ENCODE measurements at places on chromosomes 13 and 19.

- DNase-seq: no peak
Measured at GRCh38 chr13:75364131-75364713, 117.7 kb downstream of the TBC1D4 start.

GRCh38 chr19:38990949-38991697, 15.6 kb upstream of the FBXO17 start:
- no peak for DNase-seq

DNA sequence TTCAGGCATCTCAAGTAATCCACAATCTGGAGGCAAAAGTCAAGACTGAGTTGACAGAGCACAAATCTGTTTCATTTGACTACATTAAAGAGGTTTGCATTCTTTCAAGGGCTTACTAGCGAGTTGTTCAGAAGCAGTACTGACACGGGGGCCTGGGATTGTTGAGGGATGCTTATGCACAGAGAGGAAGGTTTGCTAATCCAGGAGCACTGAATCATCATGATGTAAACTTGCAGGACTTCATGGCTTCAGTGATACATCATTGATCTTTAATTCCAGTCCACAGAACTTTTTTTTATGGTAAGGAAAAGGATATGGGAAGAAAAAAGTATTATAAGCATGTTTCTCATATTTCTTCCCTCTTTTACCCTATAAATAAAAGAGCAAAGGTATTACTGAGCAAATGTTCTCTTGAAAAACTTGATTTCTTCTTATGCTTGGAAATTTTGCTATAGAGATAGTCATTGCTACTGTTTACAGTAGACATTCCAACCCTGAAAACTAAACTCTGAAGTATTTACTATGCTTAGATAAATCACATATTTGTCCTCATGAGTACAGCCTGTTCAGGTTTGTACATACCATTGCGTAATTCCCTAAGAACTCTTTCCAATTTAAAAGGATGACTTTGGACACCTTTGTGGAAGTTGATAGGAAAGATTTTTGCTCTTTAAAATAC, 65.8 kb upstream of the KPNA3 start:
- DNase-seq: no peak

- no peak for DNase-seq
Measured at GRCh38 chr19:5478241-5478924, 23.2 kb downstream of the ZNRF4 start.

- no peak for DNase-seq
Measured at GRCh38 chr19:37964109-37964508, 57.1 kb downstream of the SIPA1L3 start.

DNA sequence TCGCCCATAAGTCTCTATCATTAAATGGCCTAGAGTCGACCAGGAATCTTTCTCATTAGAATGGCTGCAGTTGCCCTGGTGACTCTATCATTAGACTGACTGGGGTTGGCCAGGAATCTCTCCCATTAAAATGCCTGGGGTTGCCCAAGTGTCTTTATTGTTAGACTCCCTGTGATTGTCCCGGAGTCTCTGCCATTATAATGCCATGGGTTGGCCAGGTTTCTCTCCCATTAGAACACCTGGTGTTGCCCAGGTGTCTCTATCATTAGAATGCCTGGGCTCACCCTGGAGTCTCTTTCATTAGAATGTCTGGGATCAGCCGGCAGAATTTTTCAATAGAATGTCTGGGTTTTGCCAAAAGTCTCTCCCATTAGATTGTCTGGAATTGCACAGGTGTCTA, 1459.3 kb downstream of the UQCRFS1 start:
- no peak for DNase-seq

- DNase-seq: no peak
Measured at GRCh38 chr19:17488593-17489391, 18.5 kb downstream of the SLC27A1 start.

DNA sequence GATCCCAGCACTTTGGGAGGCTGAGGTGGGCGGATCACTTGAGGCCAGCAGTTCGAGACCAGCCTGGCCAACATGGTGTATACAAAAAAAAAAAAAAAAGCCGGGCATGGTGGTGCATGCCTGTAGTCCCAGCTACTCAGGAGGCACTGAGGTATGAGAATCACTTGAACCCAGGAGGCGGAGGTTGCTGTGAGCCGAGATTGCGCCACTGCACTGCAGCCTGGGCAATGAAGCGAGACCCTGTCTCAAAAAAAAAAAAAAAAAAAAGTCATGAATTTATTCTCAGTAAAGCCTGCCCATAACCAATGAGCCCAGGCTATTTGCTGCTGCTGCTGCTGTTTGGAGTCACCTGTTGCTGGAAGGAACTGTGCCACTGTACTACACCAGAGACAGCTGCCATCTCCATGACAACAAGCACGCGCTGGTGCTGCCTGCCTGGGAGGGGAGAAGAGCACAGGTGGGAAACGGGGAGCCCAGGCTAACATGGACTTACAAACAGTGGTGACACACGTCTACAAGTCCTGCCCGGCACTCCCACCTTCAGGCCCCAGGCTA, 11.3 kb downstream of the ZFR2 start:
- DNase-seq: no peak

DNA sequence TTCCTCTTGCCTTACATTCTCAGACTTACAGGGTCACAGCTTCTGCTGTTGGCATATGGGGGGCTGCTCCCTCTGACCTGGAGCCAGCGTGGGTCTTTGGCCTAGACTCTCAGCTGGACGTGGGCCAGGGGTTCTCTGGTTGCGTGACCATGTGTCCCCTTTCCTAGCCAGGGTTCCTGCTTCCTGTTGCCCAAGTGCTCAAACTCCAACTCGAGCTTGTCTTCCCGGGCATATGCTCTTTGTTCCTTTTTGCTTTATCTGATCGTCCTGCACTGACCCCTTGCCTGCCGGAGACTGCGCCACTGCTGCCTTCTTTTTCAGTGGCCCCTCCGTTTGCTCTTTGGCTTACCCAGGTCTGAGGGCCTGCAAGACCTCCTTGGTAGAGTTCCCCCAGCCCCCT, 25.3 kb upstream of the GPR183 start:
- DNase-seq: no peak

Measured in amygdala (tissue), 56 donors.